ENCODE measurements at places on chromosomes 7 and 10.
A peak's percentile ranks its signal among the peaks of the same experiment; 100 is the strongest.

DNA sequence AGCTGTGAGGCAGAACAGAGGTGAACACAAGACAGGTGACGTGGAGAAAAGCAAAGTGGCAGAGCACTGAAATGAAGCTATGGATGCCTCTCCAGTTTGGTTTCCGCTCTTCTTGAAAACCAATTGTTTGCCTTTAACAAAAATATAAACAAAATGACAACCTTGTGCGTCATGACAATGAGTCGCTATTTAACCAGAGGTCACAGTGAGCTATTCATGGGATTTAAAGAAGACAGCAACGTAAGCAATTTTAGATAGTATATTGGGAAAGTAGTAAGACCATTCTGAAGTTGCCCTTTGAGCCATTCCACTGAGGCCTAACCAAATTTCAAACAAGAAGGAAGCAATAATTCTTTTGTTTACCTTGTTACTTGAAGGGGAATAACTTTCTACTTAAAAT, 15.2 kb upstream of the LRRTM3 start:
- no peak for DNase-seq

DNA sequence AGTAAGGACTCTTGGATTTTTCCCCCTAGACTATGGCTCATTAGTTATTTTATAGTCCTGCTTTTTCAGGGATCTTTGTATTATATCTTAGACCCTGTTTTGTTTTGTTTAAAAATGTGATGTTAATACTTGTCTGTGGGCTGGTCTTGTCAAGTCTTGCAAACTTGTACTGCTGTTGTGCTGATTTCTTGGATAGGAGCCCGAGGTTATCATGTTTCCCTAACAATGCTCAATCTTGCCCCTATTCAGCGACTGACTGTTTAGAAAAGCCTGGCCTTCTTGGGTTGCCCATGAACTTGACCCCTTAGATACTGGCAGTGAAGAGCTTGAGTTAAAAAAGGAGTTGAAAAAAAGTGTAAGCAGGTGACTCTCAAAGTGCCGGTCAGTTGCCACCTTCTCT, 115.7 kb downstream of the KIAA1217 start:
- no peak for DNase-seq

DNA sequence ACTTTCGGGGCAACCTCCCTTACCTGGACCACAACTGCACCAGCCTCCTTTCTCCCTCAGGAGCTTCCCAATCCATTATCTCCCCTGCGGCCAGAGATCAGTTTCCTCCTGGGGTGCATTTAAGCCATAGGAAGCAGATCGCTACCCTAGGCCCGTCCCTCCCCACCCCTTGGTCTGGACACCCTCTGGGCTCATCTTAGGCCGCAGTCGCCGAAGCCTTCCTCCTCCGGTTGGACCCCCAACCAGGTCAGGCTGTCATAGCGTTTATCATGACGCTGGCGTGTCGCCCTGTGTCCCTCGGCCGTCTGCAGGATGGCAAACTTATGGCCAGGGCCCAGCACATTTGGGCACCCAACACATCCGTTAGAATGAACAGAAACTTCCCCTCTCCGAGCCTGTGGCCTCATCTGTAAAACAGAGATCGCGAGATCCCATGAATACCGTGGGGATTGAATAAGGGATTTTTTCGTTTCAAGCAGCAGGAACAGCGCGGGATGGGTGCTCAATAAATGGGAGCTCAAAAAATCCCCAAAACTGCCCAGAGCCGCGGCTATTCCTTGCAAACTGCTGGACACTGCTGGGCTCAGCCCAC, 669 bp upstream of the AP5Z1 start:
- DNase-seq: no peak

- DNase-seq: no peak
Measured at GRCh38 chr10:1401071-1401965, 336.0 kb downstream of the ADARB2 start.

- peak; percentile 29 for DNase-seq
Measured at GRCh38 chr7:38369816-38370493, 96.5 kb upstream of the TARP start.

DNA sequence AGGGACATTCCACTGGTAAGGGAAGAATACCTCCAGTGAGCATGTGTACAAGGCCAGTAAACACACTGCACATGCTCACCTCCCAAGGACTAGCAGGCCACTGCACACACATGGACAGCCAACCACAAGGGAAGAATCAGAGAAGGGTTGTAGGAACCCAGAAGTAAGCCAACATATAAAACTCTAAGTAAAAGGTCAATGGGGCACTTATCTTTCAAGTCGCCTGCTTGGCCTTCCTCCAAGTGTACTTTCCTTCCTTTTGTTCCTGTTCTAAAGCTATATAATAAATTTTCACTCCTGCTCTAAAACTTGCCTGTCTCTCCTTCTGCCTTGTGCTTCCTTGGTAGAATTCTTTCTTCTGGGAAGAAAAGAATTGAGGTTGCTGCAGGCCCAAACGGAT, 33.0 kb downstream of the ORC5 start:
- no peak for DNase-seq

GRCh38 chr7:91126762-91127161, 137.5 kb upstream of the FZD1 start:
- DNase-seq: no peak

DNA sequence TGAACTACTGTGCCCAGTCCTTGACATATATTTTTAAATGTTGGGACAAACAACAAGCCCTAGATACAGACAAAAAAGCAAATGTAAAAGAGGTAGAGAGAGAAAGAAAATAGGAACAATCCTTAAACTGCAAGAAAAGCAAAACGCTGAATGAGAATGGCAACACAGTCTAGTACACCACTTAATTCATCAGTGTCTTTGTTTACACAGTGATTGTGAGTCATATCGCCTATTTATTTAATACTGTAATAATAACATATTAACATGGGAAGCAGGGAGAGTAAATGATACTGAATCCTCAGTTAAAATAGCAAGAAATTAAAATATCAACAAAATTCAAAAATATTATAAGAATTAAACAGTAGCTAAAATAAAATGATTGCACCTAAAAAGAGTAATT, 9.8 kb upstream of the LRRTM3 start:
- DNase-seq: no peak

DNA sequence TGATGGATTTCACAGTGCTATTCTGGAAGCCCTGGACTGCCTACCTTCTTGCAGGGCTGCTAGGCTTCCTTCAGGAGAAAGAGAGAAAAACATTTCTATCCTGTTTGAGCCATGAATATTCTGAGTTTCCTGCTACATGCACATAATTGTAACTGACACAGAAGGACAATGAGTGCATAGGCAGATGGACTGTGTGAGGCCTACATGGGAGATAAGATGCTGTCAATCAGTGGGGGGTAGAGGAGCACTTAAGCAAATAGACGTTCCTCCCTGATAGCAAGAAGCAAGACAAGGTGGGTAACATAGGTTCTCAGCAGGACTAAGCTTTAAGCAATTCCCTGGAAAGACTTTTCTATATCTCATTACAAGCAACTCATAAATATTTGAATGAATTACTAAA, 11.6 kb downstream of the ALDH18A1 start:
- no peak for DNase-seq

- DNase-seq: no peak
Measured at GRCh38 chr7:94336009-94336408, 58.7 kb upstream of the COL1A2 start.

- no peak for DNase-seq
Measured at GRCh38 chr10:110226926-110227641, 19.7 kb downstream of the MXI1 start.

Measured in C1 segment of cervical spinal cord (tissue), 14 donors.